ENCODE measurements at places on chromosomes 11 and 22.

GRCh38 chr22:17536269-17536668 lies 27.0 kb upstream of the SLC25A18 start:
- DNase-seq = no peak

DNA sequence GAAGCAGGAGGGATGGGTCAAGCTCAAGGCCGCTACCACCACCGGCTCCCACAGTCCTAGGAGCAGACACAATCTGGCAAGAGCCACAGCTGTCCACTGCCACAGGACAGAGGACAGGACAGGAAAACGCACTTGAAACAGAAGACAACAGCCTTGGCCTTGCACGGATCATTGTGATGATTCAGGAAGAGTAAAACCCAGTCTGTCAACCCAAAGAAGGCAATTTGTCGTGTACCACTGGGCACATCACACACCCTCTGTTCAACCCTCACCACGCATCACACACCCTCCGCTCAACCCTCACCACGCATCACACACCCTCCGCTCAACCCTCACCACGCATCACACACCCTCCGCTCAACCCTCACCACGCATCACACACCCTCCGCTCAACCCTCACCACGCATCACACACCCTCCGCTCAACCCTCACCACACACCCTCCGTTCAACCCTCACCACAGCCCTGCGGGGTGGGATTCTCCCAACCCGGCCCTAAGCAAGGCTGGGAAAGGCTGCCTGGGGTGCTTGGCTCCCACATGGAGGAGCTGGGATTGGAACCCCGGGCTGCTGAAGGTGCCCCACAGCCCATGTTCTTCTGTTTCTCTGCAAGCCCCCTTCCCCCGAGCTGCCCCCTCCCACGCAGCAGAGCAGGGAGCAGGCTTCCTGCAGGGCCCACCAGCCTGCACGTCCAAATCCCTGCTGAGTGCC lies 11.3 kb upstream of the CDC42BPG start:
- no peak for DNase-seq

- no peak for DNase-seq
These were observed 15.0 kb upstream of the CYP2R1 start for GRCh38 chr11:14906993-14907392.

DNA sequence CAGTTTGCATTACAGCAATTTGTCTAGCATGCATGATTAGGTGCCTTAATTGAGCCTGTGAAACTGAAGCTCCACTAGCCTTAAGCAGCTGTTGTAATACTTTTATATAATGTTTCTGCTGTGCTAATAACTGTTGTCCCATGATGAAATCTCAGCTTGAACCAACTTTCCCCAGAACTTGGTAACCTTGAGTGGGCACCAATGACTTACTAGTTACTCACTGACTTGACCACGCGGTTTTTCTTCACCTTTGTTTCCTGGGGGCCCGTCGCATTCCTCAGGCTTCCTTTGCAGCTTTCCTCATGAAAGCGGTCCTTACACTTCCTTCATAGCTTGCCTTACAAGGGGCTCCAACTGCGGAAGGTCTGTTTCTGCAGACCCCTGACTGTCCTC lies 11.2 kb upstream of the GLYATL1 start:
- DNase-seq = no peak

DNA sequence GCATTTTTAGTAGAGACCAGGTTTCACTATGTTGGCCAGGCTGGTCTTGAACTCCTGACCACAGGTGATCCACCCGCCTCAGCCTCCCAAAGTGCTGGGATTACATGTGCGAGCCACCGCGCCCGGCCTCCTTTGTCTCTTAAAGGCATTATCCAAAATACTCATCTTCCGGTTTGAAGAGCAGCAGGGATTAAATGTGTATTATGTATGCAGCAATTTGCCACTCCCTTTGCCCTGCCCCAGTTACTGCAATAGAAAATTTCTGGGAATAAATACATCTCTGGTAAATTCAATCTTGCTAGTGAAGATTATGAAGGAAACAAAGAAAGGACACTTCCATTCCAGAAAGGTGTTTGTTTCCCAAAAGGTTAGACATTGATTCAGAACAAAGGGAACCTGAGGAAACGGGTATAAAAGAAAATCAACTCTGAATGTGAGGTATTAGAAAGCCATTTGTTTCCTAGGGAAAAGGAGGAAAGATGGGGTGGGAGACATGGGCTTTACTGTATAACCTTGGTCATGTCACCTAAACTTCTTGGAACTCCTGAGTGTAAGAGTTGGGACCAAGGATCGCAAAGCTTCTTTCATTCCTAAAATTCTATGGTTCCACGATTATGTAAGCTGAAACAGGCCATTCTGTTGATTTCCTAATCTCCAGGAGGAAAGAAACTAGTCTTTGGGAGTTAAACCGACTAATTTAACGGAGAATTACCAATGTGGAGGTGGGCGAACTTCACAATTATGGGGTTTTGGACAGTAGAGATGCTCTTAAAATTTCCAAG lies 959 bp upstream of the HIPK3 start:
- DNase-seq = no peak

- no peak for DNase-seq
These were observed 104.8 kb upstream of the MTMR2 start for GRCh38 chr11:96028746-96029145.

DNA sequence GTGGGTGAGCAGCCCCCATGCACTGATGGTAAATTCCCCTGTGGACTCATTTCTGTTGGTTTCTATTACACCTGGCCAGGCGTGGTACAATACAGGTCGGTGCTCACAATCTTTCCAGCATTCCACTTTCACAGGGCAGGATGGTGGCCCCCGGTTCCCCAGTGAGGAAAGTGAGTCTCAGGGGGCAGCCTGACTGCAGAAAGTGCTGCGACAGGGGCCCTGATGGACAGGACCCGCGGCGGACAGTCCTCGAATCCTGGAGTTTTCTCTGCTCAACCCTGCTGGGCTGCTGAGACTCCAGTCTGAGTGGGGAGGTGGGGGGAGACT lies 3.1 kb upstream of the PGGHG start:
- DNase-seq = no peak

DNA sequence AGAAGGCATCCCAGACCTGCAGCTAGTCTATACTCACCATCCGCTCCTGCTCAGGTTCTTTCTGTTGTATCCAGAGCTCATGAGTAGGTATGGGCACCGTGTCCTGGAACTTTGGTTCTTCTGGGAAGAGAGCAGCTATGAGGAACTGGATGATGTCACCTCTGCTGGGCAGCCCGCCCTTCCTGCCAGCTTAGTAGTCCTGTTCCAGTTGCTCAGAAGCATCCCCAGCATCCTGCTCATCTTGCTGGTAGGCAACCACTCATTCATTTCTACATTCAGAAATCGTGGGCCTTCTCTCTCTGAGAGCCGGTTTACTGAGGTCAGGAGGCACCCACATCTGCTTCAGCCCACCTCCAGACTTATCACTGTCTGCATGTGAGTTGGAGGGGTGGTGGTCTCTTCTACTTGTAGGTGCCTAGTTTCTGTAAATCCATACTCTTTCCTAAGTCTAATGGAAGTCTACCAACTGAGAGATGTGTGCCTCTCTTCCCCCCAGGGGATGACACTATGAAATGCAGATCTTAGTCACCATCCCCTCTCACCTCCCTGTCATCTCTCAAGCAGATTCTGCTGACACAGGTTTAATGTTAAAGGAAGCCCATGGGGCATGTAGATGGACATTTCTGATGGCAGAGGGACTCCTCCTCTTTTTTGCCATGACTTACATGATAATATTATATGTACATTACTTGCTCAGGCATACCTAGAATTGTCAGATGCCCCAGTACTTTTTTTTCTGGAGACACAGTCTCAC lies 29.6 kb upstream of the CCDC134 start:
- no peak for DNase-seq

DNA sequence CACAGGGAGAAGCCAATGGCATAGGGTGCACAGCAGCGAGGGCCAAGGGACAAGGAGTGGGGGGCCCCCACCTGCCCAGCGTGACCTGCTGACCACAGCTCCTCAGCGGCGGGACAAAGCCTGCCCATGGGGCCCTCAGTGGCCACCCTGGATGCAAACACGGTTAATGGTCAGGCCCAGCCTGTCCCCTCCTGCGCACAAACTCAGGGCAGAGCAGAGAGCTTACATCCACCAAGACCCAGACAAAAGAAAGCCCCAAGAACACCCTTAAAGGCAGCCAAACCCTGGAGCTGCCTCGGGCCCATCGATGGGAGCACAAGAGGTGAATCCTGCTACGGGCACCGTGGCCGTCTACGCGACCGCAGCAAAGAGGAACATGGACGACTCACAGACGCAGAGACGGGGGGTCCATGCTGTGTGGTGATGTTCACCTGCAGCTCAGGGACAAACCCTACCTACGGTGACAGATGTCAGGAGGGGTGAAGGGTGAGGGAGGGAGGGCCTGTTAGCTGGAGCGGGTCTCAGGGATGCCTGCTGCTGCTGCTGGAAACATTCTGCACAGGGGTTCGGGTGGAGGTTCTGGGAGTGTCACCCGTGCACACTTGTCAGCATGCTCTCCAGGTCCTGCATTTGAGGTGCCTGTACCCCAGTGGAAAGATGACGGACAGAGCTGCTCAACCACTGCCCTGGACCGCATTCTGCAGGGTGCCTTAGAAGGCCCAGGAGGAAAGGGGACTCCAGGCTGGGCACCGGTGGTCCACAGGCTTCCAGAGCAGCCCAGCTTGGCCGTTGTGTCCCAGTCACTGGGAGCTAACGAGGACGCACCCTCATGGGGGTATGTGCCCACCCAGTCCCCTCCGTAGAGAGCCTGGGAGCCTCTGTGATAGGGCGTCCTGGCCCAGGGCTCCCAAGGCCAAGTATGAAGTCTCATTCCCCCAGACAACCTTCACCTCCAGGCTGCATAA lies 11.6 kb downstream of the ASCL2 start:
- no peak for DNase-seq

- DNase-seq = no peak
These were observed 121.5 kb downstream of the ST3GAL4 start for GRCh38 chr11:126476977-126477376.

DNA sequence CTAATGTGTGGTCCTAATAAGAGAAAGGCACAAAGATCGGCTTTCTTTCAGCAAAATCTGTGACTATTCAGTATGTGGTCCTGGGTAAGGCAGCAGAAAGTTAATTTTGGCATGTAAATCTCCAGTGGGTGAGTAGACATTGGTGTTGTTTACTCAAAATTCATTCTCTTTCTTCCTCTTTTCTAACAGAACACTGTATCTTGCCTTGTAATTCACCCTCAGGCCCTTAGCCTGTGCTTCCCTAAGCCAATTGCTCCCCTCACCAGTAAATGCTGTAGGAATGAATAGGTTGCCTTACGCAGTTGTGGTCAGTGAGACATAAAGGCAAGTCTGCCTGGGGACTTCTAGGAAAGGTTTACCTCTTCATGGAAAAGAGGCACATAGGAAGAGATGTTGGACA lies 49.9 kb upstream of the PDE3B start:
- no peak for DNase-seq

GRCh38 chr22:31238057-31238456 lies 26.0 kb downstream of the LIMK2 start:
- DNase-seq = no peak

DNA sequence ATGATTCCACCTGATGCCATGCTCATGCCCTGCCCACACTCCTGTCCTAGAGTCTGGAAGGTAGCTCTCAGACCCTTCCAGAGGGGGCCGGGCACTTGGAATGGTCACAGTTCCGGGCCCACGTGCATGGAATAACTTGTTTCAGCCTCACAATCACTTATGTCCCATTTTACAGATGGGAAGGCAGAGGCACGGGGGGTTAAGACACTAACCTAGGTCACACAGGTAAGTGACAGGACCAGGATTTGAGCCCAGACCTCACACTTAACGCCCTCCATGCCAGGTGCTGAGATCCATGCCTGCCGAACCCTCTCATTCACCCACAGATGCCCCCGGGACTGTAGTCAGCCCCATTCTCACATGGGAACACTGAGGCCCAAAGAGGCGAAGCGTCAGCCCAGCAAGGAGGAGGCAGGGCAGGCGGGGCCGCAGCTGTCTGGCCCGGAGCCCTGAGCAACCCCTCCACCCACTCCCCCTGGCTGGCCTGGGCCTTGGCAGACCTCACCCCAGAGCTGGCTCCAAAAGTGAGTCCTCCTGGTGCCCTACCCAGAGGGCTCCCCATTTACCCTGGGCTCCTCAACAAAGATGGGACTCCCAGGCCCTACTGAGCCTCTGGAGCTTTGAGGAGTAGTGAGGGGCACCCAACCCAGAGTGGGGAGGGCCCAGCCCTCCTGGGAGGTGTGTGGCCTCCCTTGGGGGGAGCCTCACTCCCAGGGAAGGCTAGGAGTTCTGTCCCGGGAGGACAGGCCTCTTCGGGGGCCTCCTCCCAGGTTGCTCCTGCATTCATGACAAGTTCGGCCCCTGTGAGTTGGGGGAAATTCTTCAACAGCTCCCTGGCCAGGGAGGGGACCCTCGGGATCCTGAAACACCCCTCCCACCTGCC lies 2.4 kb upstream of the ALDH3B1 start:
- DNase-seq = no peak

DNA sequence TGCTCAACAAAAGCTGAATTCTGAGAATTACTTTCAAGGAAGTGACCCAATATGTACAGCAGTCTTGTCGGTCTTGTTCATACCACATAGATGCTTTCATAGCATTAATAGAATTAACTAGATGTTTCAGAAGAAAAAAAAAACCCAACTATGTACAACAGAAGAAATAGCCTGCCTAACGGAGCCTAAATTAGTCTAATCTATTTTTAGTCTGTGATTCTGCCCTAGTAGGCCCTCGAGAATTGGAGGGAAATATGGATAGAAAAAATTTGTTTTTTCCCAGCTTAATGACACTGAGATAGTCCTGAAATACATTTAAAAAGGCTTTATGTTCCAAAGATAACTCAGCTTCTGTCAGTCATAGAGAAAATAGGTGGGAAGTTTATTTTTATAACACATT lies 17.1 kb upstream of the TRPC6 start:
- no peak for DNase-seq

DNA sequence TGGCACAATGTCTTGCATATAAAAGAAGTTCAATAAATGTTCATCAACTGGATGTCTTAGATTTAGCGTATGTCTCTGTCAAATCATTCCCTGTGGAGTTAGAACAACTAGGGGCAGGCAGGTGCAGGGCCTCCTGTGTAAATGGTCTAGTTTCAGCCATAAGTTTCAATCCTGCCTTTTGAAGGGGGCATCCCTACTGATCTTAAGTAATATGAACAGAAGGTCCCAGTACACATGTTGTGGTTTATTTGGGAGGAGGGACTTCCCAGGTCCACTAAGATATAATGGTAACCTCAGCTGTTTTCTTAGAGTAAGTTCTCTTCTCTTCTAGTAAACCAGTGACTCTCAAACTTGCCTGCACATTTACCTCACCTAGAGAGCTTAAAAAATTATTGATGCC lies 19.8 kb downstream of the TTC12 start:
- no peak for DNase-seq

- no peak for DNase-seq
These were observed 15.9 kb downstream of the INCENP start for GRCh38 chr11:62139526-62140303.

GRCh38 chr11:75665126-75665525 lies 3.7 kb downstream of the MAP6 start:
- no peak for DNase-seq
